ENCODE measurements at places on chromosomes 5 and 9.

GRCh38 chr5:157366741-157367674, 93.0 kb upstream of the NIPAL4 start:
- no peak overlapping the region for H3K27ac ChIP-seq
- no peak for DNase-seq
- no peaks in the 10 kb centered on the region for H3K4me1 ChIP-seq
- no peaks in the 10 kb centered on the region for H3K36me3 ChIP-seq
- no peak overlapping the region for H3K4me3 ChIP-seq
- no peaks in the 10 kb centered on the region for H3K27me3 ChIP-seq

GRCh38 chr5:106661866-106662265, 1008.9 kb downstream of the EFNA5 start:
- no peaks in the 10 kb centered on the region for H3K4me1 ChIP-seq
- no peak overlapping the region for H3K27ac ChIP-seq
- no peaks in the 10 kb centered on the region for H3K36me3 ChIP-seq
- no peak overlapping the region for H3K4me3 ChIP-seq

DNA sequence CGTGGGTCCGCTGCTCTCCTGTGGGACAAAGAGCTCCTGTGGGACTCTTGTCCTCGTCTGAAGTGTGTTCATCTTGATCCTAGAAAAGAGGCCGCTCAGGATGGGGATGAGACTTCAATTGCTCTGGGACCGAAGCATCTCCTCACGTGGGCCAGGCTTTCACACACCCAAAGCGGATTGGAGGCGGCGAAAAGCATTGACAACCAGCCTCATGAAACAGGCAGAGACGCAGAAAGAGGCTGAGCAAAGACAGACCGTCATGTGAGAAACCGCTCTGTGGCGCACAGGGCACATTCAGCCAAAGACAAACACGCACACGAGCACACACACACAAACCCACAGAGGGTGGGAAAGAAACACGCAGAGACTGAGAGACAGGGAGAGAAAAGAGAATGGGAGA, 479.5 kb downstream of the SPATA31A7 start:
- H3K4me1 ChIP-seq, result no peaks in the 10 kb centered on the region
- no peaks in the 10 kb centered on the region for H3K36me3 ChIP-seq
- no peak overlapping the region for H3K27ac ChIP-seq
- no peaks in the 10 kb centered on the region for H3K27me3 ChIP-seq

DNA sequence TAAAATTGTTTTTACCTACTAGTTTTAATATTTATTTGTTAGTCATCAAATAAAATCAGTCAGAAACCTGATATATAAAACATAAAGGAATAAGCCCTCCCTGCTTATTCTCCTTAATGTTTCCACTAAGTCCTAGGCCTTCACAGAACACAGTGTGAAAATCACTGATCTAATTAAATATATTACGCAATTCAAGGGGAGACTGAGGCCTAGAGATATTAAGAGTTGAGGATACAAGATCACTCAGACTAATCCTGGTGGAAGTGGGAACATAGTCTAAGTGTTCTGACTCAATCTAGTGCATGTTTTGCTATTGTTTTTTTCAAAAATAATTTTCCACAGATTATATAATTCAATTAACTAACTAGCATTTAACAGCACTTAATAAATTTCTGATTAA, 401.1 kb downstream of the SLCO4C1 start:
- no peaks in the 10 kb centered on the region for H3K27me3 ChIP-seq
- H3K36me3 ChIP-seq, result no peaks in the 10 kb centered on the region
- H3K4me3 ChIP-seq, result no peak overlapping the region

- DNase-seq, result no peak
- no peaks in the 10 kb centered on the region for H3K4me1 ChIP-seq
- H3K27ac ChIP-seq, result no peak overlapping the region
- no peaks in the 10 kb centered on the region for H3K36me3 ChIP-seq
- H3K27me3 ChIP-seq, result no peaks in the 10 kb centered on the region
These were observed 165.3 kb downstream of the ERCC6L2 start for GRCh38 chr9:96040591-96041461.

- H3K4me1 ChIP-seq, result no peaks in the 10 kb centered on the region
- no peak overlapping the region for H3K27ac ChIP-seq
- H3K36me3 ChIP-seq, result no peaks in the 10 kb centered on the region
- no peaks in the 10 kb centered on the region for H3K27me3 ChIP-seq
- no peak for DNase-seq
These were observed 757.7 kb upstream of the CHD1 start for GRCh38 chr5:99686538-99686937.

GRCh38 chr5:93805616-93806379, 64.4 kb upstream of the POU5F2 start:
- no peak overlapping the region for H3K27ac ChIP-seq
- DNase-seq, result no peak
- no peaks in the 10 kb centered on the region for H3K27me3 ChIP-seq
- H3K4me1 ChIP-seq, result peaks cover 9% of the 10 kb centered on the region
- no peaks in the 10 kb centered on the region for H3K36me3 ChIP-seq
- no peak overlapping the region for H3K4me3 ChIP-seq

DNA sequence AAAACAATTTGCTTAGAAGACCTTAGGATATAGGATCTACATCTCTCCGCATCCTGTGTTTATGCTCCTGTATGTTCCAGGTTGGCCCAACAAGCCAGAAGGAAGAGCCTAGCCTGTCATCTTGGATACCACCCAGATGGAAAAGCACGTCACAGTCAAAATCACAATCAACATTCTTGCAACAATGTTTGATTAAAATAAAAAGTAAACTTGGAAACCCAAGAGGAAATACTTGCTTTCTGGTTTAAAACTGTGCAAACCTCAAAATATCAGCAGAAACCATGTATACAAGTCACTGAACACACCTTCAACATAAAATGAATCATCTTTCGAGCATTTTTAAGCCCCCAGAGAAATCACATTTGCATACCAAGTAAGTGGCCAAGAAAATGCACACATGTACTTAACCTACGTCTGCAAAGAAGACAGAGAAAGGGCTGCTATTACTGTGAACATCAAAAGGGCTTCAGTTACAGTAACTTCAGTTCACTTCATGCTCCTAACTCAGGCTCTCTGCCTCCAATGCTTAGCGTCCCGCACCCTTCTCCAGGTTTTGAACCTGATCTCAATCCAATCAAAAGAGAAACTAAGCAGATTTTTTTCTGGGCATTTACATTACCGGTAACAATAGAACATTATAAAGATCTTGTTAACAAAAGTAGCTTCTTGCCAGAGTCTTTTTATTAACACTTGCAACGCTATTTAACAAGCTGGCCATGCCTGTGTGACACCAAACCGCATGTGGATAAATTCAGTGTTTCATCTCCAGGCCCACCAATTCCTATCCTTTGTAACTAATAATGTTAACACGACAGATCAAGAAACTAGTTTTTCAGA, 1.3 kb downstream of the ENC1 start:
- H3K27ac ChIP-seq, result peak overlapping the region; percentile 76
- DNase-seq, result no peak
- H3K36me3 ChIP-seq, result no peaks in the 10 kb centered on the region
- H3K4me3 ChIP-seq, result peak overlapping the region; percentile 47
- H3K4me1 ChIP-seq, result peaks cover 43% of the 10 kb centered on the region

- no peak overlapping the region for H3K4me3 ChIP-seq
- DNase-seq, result no peak
- peak overlapping the region; percentile 72 for H3K27ac ChIP-seq
- H3K27me3 ChIP-seq, result no peaks in the 10 kb centered on the region
- H3K36me3 ChIP-seq, result peaks cover 8% of the 10 kb centered on the region
These were observed 192.2 kb downstream of the C9orf152 start for GRCh38 chr9:110015759-110016158.

DNA sequence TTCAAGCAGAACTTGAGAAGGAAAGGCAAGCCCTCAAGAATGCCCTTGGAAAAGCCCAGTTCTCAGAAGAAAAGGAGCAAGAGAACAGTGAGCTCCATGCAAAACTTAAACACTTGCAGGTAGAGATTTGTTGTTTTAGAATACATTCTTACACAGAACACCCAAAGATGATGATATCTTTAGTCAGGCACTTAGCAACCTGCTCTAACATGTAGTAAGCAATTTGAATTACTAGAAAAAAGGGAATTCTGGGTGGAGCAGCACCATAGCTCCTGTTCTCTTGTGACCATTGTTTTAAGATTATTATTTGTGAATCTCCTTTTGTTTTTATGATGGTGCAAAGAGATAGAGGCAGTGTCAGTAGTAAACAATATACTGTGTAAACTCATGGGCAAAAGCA, 63.1 kb downstream of the RAB14 start:
- no peak for DNase-seq
- no peaks in the 10 kb centered on the region for H3K4me1 ChIP-seq
- H3K27me3 ChIP-seq, result no peaks in the 10 kb centered on the region
- H3K36me3 ChIP-seq, result peaks cover 36% of the 10 kb centered on the region

GRCh38 chr5:35880156-35880555, 23.5 kb downstream of the IL7R start:
- H3K4me1 ChIP-seq, result no peaks in the 10 kb centered on the region
- no peak overlapping the region for H3K27ac ChIP-seq
- no peak for DNase-seq
- no peaks in the 10 kb centered on the region for H3K27me3 ChIP-seq

DNA sequence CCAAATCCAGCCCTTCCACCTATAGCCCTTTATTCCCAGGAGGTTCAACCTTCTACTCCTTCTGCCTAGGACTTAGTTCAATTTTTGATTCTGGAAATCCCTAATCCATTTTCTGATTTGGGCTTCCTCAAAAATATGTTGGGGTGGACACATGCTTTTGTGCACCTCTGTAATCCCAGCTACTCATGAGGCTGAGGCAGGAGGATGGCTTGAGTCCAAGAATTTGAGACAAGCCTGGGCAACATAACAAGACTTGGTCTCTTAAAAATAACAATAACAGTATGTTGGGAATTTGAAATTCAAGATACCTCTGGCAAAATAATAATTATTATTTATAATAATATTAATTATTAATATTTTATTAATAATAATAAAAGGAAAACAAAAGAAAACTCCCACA, 188.7 kb upstream of the TLE4 start:
- H3K27me3 ChIP-seq, result no peaks in the 10 kb centered on the region
- H3K4me3 ChIP-seq, result no peak overlapping the region
- H3K36me3 ChIP-seq, result no peaks in the 10 kb centered on the region
- DNase-seq, result no peak
- H3K27ac ChIP-seq, result no peak overlapping the region

DNA sequence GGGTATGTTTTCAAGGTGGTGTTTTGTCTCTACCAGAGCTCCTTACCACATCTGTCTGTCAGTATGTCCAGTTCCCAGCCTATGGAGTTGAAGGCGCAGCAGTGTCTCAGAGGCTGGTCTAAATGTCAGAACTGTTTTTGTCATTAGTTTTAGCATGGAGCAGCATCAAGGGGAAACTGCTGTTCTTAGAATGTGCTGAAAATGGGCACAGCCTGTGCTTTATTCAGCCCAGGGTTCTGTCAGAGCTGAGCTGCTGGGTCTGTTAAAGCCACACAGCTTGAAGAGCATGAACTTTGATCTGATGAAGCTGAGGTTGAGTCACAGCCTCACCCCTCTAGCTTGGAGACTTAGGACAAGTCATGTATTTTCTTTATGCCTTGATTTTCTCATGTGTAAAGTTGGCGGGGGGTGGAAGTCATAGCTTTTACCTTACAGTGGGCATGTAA, 71.9 kb downstream of the RALGPS1 start:
- H3K36me3 ChIP-seq, result no peaks in the 10 kb centered on the region
- no peak overlapping the region for H3K27ac ChIP-seq
- no peaks in the 10 kb centered on the region for H3K4me1 ChIP-seq
- H3K27me3 ChIP-seq, result no peaks in the 10 kb centered on the region

GRCh38 chr5:9105851-9106250, 440.0 kb downstream of the SEMA5A start:
- H3K27ac ChIP-seq, result no peak overlapping the region
- no peak for DNase-seq
- no peak overlapping the region for H3K4me3 ChIP-seq
- H3K4me1 ChIP-seq, result no peaks in the 10 kb centered on the region

DNA sequence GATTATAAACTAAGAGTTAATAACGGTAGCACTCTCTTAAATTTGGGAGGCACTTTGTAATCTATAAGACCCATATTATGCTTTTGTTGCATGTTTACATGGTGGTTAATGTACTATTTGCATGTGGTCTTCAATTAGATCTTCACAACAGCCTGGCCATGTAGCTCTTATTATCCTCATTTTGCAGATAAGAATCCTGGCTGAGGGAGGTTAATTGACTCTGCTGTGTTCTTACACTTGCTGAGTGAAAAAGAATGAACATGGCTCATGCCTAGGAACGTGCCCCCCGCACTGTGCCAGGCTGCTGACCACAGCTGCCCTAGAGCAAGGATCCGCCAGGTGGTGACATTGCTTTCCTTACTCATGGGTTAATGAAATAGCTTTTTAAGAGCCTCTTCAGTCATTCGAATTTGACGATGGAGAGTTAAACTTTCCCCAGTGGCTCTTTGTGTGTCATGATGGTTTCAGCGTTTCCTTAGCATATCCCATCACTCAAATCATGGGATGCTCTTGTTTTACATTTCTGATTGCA, 97.9 kb downstream of the CDH6 start:
- H3K27me3 ChIP-seq, result no peaks in the 10 kb centered on the region
- no peak overlapping the region for H3K4me3 ChIP-seq
- H3K27ac ChIP-seq, result no peak overlapping the region
- H3K36me3 ChIP-seq, result no peaks in the 10 kb centered on the region

GRCh38 chr5:61916621-61917620, 389.1 kb upstream of the KIF2A start:
- no peaks in the 10 kb centered on the region for H3K36me3 ChIP-seq
- H3K4me3 ChIP-seq, result no peak overlapping the region
- no peak overlapping the region for H3K27ac ChIP-seq
- no peak for DNase-seq
- H3K4me1 ChIP-seq, result no peaks in the 10 kb centered on the region
- no peaks in the 10 kb centered on the region for H3K27me3 ChIP-seq

DNA sequence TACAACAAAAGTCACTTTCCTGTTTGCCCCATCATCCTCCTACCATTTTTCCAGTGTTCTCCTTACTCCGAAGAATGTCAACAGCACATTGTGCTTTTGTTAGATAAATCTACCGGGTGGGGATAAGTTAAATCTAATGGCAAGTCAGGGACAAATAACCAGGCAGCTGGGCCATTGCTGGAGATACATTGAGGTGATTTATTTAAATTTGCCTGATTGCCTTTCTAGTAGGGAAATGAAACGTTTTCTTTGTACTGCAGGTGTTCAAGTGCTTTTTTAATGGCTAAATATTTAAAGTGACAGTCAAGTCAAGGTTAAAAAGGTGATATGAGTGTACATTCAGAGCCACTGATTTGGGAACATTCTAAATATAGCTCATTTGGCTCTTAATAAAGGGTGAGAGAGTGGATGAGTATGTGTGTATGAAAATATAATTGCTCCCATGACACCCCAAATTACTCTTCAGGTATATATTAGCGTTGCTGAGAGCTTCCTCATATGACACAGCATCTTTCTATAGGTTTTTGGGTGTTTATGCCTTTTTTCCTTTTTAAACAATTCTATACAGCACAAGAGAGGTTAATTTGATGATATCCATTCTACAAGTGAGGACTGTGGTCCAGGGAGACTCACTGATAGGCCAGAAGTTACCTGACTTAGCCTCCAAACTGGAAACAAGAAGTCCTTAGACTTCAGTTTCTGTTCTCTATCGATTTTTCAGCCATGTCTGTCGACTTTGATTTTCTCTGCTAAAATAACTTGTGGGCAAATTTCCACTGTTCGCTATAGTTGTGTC, 51.9 kb downstream of the DMRT2 start:
- H3K27ac ChIP-seq, result no peak overlapping the region
- no peaks in the 10 kb centered on the region for H3K27me3 ChIP-seq
- H3K36me3 ChIP-seq, result no peaks in the 10 kb centered on the region
- H3K4me1 ChIP-seq, result no peaks in the 10 kb centered on the region
- no peak overlapping the region for H3K4me3 ChIP-seq
- DNase-seq, result no peak

Data from right atrium auricular region (tissue), 2 donors.